COLO829 (cell line): ENCODE measurements at places on chromosomes 13 and 19.

- no peak for DNase-seq
Observed at GRCh38 chr13:71030784-71031183, 836.2 kb downstream of the DACH1 start.

DNA sequence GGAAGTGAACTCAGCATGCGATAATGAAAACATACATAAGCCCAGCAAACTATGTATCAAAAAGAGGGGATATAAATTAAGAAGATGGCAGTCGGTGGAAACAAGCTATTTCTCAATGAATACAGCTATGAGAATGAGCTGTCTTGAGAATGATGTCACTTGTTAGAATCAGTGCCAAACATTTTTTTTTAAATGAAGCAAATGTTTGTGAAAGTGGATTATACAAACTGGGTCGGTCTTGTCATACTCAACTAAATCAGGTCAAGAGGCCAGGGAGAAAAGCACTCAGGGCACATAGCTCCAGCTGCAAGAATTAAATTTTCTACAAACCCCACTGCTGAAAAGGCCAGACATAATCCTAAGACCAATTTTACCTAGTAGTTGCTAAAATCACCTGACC lies 1048.4 kb downstream of the SLITRK1 start:
- DNase-seq = no peak

DNA sequence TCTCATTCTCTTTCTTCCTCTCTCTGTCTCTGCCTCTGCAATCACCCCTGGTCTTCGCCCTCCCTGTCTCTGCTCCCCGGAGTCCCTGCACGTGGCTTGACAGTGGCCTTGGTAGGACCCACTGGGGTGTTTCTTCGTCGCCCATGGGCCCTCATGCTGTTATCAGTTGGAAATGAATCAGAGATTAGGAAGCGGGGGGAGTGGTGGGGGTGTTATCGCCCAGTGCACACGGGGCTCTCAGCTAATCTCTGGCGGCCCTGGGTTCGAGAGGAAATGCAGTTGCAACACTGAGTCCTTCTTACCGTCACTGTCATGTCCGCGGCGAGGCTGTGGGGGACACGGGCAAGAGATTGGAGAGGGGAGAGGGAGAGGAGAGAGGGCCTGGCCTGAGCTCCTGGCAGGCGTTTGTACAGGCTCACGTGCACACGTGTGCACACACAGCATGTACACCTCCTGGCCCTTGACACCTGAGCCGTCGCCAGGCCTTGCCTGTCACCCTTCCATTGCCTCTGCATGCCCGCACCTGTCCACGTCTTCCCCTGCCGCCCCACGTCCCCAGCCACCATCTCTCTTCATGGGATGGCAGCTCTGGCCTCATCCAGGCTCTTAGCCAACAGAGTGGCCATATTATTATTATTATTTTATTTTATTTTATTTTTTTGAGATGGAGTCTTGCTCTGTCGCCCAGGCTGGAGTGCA lies 37.8 kb upstream of the SLC7A10 start:
- DNase-seq = no peak

GRCh38 chr19:7687177-7687576 lies 6.5 kb downstream of the TRAPPC5 start:
- no peak for DNase-seq

DNA sequence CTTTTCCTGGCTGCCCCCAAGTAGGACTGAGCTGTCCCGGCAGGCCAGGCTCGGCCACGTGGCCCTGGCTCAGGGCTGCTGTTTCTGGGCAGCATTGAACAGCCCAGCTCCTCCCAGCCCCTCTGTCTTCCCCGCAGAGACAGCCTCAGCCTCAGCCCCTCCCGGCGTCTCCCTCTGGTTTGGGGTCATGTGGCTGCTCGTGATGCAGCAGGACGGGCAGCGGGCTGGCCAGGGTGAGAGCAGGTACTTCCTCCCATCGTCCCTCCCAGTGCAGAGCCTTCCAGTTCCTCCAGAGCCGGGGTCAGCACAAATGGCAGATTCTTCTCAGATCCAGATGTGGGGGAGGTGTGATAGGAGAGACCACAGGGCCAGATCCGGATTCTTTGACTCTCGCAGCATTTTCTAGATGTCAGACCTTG lies 114.6 kb downstream of the KDM4B start:
- peak; percentile 54 for DNase-seq

DNA sequence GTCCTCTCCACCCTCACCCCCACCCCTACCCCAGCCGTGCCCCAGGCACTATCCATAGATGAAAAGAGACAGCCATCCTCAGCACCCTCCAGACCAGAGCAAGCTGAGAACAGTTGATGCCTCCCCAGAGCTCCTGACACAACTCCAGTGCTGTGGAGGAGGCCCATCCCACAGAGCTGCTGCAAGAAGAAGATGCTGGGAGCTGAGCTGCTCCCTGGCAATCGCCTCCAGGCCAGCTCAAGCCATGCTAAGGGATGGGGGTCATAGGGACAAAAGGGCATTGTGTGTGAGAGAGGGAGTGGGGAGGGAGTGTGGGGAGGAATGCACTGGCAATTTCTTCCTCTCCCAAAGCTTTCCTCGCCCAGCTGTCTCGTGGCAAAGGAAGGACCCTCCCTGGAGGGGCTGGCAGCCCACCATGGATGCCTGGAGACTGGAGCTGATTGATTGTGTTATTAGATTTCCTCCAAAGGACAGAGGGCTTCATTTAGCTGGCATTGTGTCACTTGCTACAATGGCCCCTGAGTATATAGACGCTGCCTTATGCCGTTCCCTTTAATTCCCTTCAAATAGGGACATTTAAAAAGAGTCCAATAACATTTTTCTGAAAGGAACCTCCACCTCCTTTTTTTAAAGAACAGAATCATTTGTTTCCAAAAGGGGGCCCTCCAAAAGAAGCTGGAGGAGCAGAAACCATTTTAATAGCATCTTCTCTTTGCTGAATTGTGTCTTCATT lies 476.4 kb downstream of the FOXO1 start:
- peak; percentile 77 for DNase-seq

DNA sequence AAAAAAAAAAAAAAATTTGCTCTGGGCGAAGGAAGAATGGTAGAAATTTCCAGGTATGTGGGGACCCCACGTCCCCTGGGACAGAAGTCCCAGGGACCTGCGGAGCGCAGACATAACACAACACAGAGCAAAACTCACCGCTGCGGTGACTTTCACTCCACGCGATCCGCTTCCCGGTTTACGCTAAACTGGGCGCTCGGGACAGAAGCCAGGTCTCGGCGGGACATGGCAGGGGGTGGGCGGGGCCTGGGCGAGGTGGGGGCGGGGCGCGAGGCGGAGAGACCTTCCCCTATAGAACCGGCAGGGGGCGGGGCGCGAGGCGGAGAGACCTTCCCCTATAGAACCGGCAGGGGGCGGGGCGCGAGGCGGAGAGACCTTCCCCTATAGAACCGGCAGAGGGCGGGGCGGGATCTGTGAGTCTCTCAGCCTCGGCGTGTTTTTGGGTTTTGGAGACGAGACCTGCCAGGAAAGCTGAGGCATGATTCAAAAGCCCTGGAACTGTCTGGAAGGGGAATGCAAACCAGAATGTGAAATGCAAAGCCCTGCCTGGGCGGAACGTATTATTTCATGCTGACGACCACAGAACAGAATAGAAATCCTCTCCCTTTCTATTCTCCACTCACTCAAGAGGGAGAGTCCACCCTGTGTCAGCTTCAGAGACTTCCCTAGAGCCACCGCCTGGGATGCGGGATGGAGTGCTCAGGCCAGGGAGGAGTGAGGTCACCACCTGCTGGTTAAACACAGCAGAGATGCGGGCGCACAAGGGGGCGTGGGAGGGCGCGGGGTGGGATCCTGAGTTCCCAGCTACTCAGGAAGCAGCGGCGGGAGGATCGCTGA lies 20.2 kb upstream of the ERVV-1 start:
- no peak for DNase-seq

DNA sequence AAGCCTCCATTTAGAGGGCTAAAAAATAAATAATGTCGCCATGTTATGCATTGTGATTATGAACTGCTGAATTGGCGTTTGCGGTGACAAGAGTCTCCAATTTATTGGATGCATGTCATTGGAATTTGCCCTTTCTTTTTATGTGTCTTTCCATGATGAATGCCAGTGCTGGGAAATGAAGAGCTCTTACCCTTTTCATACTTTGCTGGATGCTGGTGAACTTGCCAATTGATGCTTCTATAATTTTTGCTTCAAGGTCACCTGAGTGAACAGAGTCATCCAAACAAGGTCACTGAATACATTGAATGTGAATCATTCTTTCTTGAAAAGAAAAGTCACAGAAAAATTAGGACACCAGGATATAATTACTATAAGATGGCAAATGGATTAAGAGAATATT lies 348.2 kb downstream of the OXGR1 start:
- no peak for DNase-seq

DNA sequence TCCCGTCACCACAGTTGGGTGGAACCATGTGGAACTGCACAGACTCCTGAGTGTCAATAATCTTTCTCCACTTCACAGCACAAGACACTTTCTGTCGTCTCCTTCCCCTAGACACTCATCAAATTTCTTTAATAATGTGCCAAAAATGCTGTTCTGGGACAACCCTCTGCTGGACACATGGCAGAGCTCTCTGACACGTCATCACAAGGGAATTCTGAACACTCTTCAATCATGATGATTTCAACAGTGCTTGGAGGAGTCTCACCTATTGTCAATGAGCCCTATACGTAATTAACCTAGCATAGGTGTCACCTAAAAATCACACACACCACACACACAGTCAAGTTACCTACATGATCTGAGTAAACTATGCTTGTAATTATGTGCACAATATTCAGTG lies 141.3 kb downstream of the STOML3 start:
- DNase-seq = no peak
